Activated T-helper 17 cell treated with anti-CD3 and anti-CD28 coated beads, Interleukin-2, amount 50 U/mL, for 72 hours (primary cell): ENCODE measurements at places on chromosomes 5 and 9. TPM values are rescaled to one million over a fixed set of nuclear protein-coding genes. Genes with fewer than 3 reads are reported as not detected.

- no peak for ATAC-seq
These were observed 9.8 kb upstream of the IRF1 start for GRCh38 chr5:132500244-132500930.

GRCh38 chr9:74132986-74133385, 364.1 kb upstream of the RORB start:
- ATAC-seq, result no peak

- no peak for ATAC-seq
These were observed 15.8 kb upstream of the NTNG2 start for GRCh38 chr9:132146039-132146438.

- ATAC-seq, result no peak
These were observed 71.0 kb downstream of the WNK2 start for GRCh38 chr9:93254806-93255493.

DNA sequence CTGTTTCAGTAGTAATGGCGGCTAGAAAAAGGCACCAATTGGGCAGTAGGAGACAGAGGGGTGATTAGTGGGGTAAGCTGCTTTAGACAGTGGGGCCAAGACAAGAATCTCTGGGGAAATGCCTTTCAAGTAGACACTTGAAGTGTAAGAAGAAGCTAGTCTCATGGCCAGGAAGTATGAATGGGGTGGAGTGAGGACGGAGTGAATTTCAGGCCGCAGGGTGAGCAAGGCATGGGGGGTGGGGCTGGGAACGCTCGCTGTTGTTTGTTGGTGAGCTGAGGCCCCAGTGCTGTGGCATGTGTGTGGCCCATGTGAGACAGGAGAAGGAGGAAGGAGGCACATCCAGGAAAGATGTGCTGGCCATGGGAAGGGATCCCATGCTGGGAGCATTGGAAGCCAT, 149.2 kb upstream of the NFIL3 start:
- no peak for ATAC-seq

GRCh38 chr5:153654504-153655200, 164.2 kb downstream of the GRIA1 start:
- no peak for ATAC-seq

DNA sequence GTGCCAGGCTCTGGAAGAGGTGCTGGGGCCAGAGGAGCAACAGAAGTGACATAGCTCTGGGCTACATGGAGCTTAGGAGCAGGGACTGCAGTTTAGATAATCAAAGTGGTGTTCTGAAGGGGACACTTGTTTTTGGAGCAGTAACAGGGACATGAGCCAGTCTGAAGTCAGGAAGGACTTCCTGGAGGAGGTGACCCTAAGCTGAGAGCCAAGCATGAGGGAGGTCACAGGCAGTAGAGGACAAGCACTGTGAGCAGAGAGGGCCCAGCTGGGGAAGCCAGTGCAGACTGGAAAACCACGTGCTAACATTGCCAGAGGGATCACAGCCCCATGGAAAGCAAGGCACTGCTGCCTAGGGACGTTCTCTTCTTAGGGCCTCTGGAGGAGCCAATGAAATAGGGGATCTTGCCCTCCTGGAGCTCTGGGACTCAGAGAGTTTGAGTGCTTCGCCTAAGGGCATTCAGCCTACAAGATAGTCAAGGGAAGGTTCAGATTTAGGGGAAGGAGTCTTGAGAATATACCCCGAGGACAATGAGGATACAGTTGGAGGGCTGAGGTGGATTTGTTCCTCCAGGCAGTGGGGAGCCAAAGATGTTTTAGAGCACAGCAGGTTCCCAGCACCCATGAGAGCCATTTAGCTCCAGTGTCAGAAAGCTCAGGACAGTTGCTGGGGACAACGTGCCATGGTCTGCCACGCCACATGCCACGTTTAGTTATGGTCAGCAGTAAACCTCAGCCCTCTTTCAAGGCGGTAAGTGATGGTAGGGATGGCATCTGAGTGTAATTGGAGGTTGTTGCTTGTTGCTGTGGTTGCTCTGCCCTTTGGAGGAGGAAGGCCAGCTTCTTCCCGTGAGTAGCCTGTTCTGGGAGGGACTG, 40.5 kb upstream of the SH3PXD2B start:
- no peak for ATAC-seq

DNA sequence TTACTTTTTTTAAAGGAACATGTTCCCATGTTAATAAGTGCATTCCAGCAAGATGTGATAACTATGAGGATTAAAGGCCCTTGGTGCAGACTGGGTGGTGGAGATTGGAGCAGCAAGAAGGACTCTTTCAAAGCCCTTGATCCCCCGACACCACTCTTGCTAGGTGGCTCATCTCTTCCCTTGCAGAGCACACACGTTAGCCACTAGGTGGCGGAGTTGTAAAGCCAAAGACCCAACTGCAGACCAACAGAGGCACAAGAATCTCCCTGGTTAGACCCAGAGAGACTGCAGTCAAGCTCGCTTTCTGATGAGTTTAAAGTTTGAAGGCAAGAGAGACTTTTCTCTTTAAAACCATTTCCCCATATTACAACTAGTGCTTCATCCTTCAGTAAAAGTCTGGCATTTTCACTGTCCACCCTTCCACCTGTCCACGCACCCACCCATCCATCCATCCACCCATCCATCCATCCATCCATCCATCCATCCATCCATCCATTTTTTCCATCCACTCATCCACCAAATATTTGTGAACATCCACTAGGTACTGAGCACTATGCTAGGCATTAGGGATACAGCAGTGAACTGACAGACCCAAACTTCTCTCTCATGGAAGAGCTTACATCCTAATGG, 226.9 kb downstream of the MSX2 start:
- ATAC-seq, result peak; percentile 77

- ATAC-seq, result no peak
These were observed 1.3 kb upstream of the SLC22A5 start for GRCh38 chr5:132368186-132368585.

GRCh38 chr9:116668970-116669695, 18.0 kb upstream of the TRIM32 start:
- ATAC-seq, result no peak

GRCh38 chr5:74647096-74647495, 6.6 kb upstream of the ENC1 start:
- ATAC-seq, result no peak

- ATAC-seq, result no peak
These were observed 4.3 kb downstream of the CSNK1A1 start for GRCh38 chr5:149546974-149547373.

DNA sequence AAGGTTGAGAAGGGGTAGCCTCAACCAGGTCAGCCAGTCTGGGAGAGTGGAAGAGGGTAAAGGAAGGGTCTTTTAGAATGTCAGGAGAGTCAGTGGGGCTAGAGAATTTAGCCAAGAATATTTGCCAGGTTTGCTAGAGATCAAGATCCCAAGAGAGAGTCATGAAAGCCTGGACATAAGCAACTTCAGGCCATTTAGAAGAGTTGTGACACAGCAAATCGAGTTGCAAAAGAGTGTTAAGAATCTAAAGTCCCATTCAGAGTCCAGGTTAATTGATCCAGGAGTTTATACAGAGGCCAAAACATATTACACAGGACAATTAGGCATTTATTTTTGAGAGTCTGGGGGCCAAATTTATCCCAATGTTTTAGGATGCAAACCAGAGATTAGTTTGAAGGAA, 1260.1 kb upstream of the ACO1 start:
- no peak for ATAC-seq

DNA sequence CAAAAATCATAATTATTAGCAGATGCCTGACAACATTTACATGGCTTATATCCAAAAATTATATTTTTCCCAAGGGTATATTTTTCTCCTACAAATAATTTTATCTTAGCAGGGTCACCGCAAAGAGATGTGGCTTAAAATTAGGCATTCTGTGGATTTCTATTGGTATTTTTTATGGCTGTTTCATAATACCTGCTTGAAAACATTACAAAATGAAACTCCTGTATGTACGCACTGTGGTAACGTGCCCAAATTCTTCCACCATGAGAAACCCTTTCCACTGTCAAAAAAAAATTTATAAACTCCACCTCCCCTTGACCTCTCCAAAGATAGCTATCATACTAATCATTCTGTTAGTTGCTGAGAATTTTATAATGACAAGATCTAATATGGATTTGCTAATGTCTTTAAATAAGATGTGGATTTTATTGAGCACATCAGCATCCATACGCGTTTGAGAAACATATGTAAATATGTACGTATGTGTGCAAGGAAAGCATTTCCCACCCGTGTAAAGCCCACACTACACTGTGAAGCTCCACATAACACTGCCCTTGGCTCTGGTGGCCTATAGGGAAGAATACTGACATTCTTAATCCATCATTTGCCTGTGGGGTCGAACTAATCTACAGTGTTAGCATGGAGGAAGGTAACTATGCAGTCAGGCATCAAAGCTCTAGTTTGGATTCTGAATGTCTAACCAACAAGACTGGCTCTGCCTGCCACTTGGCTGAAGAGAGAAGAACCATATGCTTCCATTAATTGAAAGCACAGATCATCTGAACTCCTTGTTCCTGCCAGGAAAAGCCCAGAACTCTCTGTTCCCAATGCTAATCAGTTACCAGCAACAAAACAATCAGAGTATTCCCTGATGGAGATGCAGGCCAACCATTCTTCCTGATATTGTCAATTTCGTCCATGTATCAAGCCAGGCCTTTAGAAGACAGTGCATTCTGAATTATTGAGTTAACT, 244.7 kb downstream of the SPOCK1 start:
- no peak for ATAC-seq

DNA sequence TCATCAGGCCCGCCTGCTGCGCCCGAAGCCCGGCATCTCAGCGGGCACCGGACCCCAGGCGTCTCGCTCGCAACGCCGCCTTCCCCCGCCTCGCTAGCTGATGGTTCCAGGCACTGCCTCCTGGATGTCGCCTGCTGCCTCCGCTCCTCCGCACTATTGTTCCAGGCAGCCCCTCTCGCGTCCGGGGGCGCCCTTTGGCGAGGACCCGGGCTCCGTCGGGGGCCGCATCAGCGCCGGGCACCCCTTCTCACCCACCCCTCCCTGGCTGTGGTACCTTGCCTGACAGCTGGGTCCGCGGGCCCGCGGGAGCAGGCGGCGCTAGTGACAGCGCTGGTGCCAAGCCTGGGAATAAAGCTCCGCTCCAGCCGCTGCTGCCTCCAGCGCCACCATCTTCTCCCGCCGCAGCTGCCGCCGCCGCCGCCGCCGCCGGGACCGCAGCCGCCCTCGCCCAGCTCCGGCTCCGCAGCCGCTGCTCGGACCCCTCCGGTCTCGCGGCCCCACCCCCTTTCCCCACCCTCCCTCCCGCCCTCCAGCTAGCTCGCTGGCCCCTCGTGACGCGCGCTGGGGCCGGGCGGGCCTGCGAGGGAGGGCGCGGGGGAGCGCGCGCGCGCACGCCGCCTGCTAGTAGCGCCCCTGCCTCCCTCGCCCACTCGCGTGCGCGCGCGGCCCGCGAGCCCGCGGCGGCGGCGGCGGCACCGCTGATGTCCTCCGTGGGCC, at the start of gene APBA1:
Gene APBA1, minus strand, starts transcription at position 493 of the 717 bp plus-strand sequence.
- peak; percentile 49 for ATAC-seq

GRCh38 chr5:171419688-171420430, 412 bp downstream of the FGF18 start:
- ATAC-seq, result peak; percentile 22

- no peak for ATAC-seq
These were observed 105.2 kb downstream of the CDH10 start for GRCh38 chr5:24539613-24540012.

- ATAC-seq, result peak; percentile 88
These were observed 47.5 kb downstream of the DBH start for GRCh38 chr9:133683586-133684120.

DNA sequence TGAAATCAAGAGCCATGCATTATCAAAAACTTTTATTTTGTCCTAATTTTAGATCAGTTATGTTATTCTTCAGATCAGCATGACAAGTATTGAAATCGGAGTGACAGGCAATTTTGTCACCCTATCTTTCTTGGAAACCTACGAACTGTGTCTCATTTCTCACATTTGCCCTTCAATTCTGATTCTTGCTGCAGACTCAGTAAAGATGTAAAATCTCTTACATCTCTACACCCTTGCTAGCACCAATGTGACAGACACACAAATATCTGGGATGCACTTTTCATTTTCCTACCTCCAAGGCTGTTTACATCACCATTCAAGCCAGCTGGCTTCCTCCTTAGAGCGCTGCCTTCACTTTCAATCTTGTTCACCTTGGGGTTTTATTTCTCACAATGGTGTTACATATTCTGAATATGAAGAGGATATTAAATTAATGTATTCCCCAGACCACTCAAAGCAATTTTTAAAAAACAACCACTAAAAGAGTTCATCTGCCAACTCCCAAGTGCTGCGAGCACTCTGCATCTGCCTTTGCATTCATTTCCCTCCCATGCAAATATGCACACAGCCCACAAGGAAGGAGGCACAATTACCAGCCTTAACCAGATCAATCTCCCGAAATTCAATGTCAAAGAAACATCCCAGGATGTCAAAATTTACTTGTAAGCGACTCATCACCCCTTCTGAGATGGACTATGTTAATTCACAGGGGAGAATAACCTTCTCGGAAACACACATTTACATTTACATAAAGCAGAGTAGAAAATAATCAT, 164.3 kb downstream of the ENC1 start:
- ATAC-seq, result no peak

DNA sequence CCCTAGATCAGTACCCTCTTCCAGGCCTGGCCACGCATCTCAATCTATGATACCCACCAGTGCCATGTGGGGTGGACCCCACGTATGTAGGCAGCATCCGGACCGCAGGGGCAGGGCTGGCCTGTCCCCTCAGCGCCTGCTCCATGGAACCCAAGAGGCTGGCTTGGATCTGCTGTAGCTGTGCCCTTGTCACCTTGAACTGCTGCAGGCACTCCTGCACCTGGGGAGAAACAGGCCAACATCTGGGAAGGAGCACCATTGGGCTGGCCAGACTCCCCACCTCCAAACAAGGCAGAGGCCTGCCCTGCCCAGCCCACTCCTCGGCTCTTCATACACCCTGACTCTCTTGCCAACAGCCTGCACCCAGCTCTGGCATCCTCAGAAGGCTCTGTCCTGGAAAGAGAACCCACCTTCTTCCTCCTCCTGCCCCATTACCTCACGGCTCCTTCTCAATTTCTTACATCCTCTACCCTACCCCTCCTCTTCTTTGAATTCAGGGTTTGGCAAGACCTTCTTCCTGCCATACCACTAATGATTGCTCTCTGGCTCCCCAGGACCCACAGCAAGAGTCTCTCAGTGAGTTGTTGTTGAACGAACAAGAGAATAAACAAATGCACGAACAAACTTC, 7.7 kb downstream of the HK3 start:
- ATAC-seq, result no peak

DNA sequence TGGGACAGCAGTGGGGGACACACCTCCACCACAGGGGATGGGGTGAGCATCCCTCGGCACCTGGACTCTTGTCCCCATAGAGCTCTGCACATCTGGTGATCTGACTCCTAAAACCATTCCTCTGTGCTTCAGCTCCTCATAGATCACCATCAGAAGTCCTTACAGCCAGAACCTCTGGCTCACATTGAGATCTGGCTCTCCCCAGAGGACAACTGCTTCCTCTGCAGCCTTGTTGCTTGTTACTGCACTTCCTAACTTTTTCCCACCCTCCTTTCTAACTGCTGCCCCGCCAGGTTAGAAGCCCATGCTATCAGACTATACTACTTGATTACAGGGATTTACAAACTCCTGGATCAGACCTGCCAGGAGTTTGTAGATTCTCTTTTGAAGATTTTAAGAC, 64.5 kb downstream of the ARSB start:
- ATAC-seq, result no peak

The COL15A1 gene
- 0.11 TPM for total RNA-seq

The MAST4 gene
- 42.1 TPM for total RNA-seq

The ARAP3 gene
- total RNA-seq, result 7.1 TPM

The LCNL1 gene
- total RNA-seq, result not detected

The FOXD4L4 gene
- total RNA-seq, result 0.15 TPM

The GABRA1 gene
- not detected for total RNA-seq
